ENCODE measurements at places on chromosomes 5 and 9.

GRCh38 chr5:10366310-10367272 is 13.1 kb downstream of the MARCHF6 start:
- peak; percentile 57 for DNase-seq

GRCh38 chr9:136051453-136051836 is 43.6 kb downstream of the NACC2 start:
- no peak for DNase-seq

DNA sequence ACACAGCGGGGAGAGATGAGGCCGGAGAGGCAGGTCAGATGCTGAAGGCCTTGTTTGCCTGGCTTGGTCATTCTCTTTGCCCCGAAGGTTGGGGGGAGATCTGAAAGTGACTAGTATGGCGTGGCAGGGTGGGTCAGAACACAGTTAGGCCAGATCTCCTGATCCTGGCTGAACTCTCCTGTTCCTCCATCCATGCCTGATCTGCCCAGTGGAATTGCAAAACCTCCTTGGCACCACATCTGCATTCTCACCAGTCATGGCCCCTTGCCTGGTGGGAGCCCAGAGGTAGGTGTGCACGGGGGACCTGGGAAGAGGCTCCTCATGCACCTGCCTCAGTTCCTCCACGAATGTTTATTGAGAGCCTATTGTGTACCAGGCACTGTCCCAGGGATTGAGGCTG is 23.2 kb downstream of the TEX53 start:
- no peak for DNase-seq

GRCh38 chr5:180589771-180590542 is 1.3 kb downstream of the SCGB3A1 start:
- DNase-seq: no peak

DNA sequence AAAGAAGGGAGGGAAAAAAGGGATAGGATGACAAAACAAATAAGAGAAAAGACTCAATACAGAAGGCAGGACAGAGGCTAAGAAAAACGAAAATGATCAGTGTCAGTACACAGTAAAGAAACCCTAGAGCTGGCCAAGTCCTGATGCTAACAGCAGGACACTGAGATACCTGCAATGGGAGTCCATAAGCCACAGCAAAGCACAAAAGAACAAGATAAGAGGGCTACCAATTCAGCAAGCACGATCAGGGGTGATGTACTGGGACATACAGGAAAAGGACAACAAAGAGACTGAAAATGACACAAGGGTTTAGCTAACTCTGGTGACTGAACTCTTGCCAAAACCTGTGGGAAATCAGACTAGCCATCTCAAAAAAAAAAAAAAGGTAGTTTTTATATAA is 1072.6 kb upstream of the COX7C start:
- no peak for DNase-seq

DNA sequence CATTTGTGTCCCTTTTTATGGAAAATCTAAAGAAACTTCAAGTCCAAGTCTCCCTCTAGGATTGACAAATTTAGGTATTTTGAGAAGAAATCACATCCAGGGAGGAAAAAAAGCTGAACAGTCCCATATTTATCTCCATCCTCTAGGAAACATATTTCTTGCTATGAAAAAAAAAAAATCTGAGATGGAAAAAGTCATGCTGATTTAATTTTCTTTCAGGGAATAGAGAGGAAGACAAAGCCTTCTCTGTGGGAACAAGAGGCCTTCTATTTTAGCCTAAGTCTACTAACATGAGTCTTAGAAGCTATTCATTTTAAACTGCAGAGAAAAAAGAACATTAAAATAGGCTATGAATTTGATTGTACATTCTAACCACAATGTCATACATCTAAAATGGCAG is 63.1 kb upstream of the CDK5RAP2 start:
- no peak for DNase-seq

DNA sequence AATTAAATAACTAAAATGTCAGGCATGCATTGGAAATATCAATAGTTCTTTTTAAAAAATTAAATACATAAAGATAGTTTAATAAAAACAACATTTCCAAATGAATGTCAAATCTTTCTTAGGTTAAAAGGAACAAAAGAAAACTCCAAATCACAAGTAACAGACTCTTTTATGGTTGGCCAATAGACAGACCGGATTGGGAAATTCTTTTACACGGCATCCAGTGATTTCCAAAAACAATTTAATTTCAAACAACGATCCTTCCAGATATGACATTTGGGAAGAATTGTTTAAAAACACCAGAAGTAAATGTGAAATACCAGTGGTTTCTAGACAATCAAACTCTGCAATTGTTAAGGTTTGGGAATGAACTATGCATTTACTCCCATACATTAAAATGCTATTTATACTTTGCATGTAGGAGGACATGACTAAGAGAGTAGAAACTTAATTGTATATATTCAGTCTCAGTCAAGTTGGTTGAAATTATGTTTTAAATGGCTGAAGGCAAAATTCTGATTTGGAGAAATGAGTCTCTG is 32.8 kb downstream of the ZNF474 start:
- DNase-seq: peak; percentile 72

DNA sequence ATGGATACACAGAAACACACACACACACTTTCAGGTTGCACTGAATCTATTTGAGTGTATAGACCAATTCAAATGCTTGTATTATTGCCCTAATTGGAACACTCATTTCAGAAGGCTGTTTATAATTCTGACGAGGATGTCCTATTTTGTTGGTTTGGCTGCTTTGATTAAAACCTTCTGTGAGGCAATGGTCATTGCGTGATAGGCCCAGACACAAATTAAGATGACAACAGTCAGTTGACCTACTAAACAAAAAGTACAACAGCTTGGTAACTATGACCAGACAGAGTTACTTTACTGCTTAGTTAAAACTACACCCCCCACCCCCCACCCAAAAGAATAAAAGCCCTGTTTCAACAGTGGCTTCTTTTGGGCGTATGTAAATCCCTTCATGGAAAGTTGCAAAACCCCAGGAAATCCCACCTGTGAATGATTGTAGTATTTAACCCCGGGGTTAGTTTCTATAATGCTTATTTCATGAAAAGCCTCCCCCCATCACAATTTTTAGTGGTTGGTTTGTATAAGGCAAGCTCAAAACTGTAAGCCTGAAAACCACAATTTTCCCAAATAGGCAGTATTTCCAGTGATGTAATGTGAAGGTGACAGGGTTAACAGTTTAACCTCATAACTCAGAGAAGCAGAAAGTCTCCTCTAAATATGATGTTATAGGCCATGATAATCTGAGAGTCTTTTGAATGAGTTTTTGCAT is 340.8 kb downstream of the FGF10 start:
- DNase-seq: no peak

DNA sequence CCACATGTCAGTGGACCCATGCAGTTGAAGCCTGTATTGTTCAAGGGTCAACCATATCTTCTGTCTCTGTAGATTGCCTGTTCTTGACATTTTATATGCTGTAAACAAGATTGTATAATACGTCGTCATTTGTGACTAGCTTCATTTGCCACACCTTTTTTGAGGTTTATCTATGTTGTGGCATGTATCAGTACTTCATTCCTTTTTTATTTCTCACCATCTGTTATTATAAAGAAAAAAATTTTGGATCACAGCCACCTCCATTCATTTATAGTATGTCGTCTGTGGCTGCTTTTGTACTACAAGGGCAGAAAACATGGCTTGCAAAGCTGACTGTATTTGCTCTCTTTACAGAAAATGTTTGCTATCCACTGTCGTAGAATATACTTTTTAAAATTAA is 72.4 kb downstream of the TEK start:
- peak; percentile 71 for DNase-seq

GRCh38 chr9:105901514-105902109 is 207.3 kb downstream of the TMEM38B start:
- DNase-seq: no peak

DNA sequence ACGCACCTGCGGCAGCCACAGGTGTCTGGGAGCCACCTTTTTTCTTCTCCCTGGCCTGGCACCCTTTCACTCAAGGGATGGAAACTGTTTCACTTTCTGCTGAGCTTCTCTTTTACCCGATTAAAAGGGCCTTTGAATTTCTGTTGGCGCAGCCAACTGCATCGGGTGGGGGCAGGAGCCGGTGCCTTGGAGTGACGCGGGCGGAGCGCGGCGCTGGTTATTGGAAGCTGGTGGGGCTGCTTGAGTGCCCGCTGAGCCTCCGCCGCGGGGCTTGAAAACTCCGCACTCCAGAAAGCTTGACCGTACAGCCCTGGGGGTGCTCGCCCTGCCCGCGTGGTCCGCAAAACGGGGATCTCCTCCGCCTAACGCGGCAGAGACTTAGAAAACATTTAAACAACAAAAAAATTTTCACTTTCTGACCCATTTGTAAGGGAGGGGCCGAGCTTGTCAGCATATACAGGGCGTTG is 52.0 kb upstream of the TJP2 start:
- DNase-seq: peak; percentile 77

DNA sequence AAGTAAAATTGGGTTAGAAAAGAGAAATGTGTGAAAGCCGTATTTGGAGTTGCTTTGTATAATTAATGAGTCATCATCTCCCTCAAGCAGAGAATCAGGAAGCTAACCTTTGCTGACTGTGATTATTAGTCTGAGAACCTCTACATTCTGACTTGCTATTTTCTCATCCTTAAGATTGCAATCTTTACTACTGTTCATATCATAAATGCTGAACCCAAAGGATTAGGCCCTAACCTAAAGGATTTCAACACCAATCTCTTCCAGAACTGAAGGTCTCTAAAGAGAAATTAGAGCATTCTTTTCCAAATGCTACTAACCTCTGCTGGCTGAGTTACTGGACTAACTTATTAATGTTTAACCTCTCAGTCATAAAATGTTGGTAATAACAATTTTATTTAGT is 538.1 kb upstream of the MEF2C start:
- peak; percentile 8 for DNase-seq

DNA sequence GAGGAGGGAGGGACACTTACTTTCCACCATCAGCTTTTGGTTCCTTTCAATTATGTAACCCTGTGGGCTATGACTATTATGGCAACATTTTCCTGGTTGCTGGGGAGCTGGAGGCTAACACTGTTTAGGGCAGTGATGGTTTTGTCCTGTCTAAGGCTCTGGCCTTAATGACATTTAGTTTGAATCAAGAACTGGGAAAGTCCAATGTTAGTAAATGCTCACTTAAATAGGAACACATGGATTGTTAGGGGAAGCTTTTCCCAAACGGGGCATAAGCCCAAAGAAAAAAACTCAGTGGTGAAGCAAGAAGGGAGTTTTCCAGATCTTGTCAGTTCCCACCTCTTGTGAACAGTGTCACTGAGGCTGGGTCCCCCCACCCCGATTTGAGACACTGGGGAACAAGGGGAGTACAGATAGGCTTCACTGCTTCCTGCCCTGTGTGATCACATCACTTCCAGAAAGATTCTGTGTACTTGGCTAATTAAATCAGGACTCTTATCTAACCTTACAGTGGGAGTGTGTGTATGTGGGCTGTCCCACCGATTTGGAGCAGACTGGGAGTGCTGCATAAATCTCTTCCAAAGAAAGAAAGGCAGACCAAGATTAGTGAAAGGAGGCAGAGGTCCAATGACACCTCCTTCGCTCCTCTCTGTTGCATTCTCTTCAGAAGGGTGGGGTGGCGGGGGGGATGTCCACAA is 206.4 kb downstream of the PTTG1 start:
- DNase-seq: no peak

- peak; percentile 11 for DNase-seq
Observed at GRCh38 chr9:16044579-16044881, 491.7 kb downstream of the CCDC171 start.

- no peak for DNase-seq
Observed at GRCh38 chr5:114010362-114010761, 351.5 kb upstream of the KCNN2 start.

GRCh38 chr5:96175090-96175489 is 213.4 kb upstream of the ELL2 start:
- no peak for DNase-seq

- no peak for DNase-seq
Observed at GRCh38 chr5:50967009-50967562, 300.6 kb downstream of the PARP8 start.

DNA sequence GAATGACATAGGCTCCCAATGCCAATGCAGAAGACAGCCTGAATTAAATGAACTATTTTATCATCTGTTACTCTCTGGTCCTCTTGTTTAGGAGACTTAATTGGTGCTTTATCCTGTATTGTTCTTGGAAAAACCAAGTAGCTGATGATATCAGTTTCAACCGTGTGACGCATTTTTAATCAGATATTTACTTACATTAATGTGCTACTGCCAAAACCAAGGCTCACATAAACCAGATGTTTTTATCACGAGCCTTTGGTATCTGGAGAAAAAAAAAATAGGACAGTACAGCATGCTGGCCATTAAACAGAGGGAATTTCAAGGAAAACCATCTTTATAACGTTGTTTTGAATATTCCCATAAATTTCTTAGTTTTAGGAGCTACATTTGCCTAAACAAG is 90.1 kb downstream of the ICE1 start:
- DNase-seq: no peak

GRCh38 chr9:38761339-38761738 is 41.4 kb upstream of the FAM240B start:
- no peak for DNase-seq

GRCh38 chr5:40409601-40410000 is 270.1 kb upstream of the PTGER4 start:
- no peak for DNase-seq

DNA sequence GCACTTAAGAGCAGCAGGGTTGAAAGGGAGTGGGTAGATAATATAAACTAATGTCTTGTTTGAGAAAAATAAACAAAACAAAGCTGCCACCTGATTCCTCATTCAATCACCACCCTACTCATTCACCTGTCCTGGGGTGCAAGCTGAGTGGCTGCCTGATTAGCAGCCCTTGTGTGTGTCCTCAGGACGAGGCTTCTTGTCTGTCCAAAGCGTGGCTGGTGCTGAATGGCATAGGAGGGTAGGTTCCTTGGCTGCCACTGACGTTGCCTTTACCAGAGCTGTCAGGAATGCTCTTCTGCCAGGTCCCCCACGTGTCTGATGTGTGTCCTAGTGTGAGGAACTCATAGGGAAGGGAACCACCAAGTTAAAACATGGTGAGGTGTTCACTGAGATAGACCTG is 146.6 kb upstream of the SLC24A2 start:
- no peak for DNase-seq

- DNase-seq: peak; percentile 87
Observed at GRCh38 chr9:76658510-76659231, 105.6 kb upstream of the PCA3 start.

DNA sequence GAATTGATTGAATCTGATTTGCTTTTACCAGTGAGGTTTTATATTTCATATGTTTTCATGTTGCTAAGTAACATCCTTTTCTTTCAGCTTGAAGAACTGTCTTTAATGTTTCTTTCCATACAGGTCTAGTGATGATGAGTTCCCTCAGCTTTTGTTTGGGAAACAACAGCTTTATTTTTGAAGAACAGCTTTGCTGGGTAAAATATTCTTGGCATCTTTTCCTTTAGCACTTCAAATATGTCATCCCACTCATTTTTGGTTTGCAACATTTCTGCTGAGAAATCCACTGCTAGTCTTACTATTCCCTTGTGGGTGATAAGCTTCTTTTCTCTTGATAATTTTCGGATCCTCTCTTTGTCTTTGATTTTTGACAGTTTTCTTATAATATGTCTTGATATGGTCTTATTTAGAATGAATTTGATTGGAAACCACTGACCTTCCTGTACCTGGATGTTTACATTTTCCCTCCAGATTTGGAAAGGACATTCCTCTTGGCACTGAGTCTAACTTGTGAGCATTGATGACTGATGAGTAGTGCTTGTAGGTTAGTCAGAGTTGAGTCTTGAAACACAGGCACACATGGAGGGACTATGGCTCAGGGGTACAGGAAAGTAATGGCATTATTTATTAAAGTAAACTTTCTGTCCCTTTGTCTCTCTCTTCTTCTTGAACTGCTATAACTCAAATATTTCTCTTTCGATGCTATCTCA is 220.3 kb downstream of the SPATA31D1 start:
- peak; percentile 33 for DNase-seq
